Stimulated activated CD8-positive, alpha-beta memory T cell treated with anti-CD3 and anti-CD28 coated beads, Interleukin-2, amount 100 ng/mL, for 1 hour (primary cell): ENCODE measurements at places on chromosomes 6 and 20.

- DNase-seq: no peak
These were observed 246.0 kb upstream of the FLRT3 start for GRCh38 chr20:14583413-14583812.

DNA sequence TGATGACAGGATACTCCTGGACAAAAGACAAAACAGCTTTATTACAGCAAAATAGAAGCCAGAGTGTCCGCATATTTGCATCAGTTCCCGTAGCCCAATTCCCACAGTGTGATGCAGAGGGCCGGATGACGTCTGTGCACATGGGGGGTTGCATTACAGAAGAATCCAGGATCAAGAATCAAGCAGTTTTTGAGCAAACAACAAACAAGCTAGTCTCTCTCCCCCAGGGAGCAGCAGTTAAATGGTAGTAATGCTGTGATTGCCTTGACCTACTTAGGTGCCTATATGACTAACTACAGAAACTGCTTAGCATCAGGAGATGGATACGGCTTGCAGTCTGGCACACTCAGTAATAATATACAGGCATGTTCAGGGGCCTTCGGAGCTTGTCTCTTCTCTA lies 3.2 kb upstream of the SDHAF4 start:
- DNase-seq: no peak

- no peak for DNase-seq
These were observed 151.1 kb downstream of the TRIM27 start for GRCh38 chr6:28772480-28773381.

GRCh38 chr20:37355252-37356180 lies 9.6 kb downstream of the SRC start:
- no peak for DNase-seq

- DNase-seq: no peak
These were observed 32.7 kb downstream of the ILRUN start for GRCh38 chr6:34663831-34664255.

- no peak for DNase-seq
These were observed 291.2 kb upstream of the HS3ST5 start for GRCh38 chr6:114634016-114634415.

DNA sequence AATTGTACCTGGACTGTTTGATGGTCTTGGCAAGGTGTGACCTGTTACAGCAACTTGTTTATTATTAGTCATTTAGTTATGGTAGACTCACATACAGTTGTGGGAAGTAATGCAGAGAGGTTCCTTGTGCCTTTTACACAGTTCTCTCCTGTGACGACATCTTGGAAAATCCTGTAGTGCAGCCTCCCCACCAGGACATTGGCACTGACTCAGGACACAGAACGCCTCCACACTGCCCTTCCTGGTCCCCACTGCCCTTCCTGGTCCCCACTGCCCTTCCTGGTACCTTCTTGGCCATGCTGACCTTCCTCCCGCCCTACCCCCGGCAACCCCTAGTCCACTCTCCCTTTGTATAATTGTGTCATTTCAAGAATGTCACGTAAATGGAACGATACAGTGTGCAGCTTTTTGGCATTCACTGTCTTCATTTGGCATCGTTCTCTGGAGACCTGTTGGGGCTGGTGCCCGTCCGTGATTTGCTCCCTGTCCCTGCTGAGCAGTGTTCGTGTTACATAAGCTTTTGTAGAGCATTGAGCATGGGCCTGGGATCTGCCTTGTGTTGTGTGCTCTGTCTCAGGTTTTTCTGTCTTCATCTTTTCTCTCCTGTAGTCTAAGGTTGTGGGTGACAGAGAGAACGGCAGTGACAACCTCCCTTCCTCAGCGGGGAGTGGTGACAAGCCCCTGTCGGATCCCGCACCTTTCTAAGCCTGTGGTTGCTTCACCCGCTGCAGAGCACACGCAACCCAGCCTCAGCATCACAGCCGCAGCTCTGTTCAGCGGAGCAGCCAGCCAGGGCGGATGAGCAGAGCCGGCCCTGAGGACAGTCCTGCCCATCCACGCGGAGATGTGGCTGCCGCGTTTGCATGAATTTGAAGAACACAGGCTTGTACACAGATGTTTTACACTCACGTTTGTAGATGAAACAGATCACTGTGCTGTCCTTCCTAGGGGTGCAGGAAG lies 5.4 kb upstream of the DNAJC5 start:
- no peak for DNase-seq

- DNase-seq: no peak
These were observed 35.3 kb downstream of the ZMYND8 start for GRCh38 chr20:47320990-47321805.

DNA sequence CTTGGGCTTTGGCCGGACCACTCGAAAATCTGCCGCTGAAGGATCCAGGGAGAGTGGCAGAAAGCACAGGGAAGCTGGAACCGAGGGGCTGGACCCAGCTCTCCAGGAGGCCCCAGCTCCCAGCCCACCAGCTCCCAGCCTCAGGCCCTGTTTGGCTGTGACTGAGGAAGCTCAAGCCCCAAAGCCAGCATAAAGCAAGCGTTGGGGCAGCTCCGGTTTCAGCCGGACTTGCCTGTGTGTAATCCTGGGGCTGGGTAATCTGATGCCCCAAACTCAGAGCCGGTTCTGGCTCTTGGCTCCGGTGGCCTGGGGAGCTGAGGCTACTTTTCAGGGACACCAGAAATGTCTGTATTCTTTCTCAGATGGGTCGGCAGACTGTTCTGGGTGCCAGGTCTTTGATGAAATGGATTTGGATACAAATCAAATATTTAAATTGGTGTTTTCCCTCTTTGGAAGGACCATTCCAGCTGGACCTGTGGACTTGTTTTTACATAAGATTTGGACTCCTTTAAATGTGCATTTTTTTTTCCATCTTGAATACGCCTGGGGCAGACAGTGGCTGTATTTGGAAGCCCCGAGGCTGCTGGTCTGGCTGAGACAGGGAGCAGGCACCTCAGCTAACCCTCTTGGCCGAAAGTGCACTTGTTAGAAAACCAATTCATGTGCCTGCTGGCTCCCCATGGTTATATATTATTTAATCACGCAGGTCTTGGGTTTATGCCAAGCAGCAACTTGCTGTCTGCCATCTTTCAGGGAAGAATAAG lies 29.7 kb downstream of the RPP40 start:
- no peak for DNase-seq

- DNase-seq: no peak
These were observed 38.8 kb downstream of the SUMO4 start for GRCh38 chr6:149438855-149439254.

GRCh38 chr6:123928529-123928928 lies 124.9 kb downstream of the NKAIN2 start:
- no peak for DNase-seq

DNA sequence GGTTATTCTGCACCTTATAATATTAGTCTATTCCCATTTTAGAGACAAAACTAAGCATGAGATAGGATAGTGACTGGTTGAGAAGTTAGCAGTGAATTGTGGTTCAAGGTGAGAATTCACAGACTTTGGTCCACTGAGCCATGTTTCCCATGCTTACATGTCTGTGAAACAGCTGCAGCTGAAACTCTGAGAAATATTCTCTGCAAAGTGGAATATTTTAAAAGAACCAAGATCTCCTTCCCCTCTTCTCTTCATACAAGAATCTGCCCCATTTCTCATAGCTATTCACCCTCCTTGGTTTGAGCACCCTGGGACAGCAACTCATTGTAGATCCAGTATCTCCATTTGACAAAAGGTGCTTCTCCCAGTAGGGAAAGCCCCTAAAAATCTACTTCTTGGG lies 70.2 kb upstream of the TMEM170B start:
- DNase-seq: no peak
